ENCODE measurements at places on chromosomes 1 and 21.

DNA sequence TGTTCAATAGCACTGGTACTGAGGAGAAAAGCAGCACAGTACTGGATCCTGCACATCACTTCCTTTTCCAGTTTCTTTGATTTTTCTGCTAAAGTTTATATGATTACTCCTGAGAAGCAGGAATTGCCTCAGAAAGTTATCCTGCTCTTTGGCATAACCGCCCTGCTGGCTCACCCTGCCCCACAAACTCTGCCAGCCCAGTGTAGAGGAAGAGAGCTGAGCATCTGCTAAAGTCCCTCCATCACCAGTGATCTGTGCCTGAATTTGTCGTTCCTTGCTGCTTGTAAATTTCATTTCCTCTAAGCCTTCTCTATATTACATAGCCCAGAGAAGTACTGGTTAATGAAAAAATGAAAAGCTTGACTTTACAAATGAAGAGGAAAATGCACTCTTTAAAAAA is 87.0 kb upstream of the C1orf21 start:
- no peak for DNase-seq

DNA sequence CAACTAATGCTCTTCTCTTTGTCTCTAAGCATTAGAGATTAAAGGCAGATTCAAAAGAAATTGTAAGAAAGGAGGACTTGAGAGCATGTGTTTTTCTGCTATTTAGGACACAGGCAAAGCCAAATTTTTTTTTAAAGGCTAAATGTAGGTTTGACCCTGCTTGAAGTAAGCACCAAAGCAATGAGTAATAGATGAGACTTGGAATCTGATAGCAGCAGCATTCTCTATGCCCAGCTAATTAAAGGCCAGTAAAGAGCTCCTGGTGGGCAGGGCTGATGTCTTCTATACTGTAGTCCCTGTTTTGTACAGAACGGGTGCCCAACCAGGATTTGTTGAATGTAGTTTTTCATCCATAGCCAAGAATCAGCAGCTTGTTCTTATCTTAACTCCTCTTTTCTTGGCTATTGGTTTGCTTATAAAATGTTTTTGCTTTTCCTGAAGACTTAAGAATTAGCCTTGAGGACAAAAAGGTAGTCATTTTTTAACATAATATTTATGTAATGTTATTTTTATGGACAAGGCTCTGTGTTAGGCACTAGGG is 179.6 kb downstream of the LMO4 start:
- DNase-seq: no peak

DNA sequence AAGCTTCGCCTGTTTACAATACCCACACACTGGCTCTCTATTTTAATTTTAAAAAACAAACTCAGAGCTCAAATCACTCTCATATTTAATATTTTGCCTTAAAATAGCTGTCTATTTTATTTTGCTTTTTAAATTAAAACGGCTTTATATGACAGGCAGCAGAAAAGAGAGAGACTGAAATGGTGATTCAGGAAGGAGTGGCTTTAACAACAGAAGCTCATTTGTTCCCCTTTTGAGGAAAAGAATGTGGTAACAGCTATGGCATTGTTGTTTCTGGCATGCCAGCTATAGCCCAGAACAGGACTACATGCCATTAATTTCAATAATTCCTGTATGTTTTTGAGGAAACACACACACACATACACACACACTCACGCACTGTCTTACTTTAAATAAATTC is 234.2 kb upstream of the PTBP2 start:
- DNase-seq: peak; percentile 28

DNA sequence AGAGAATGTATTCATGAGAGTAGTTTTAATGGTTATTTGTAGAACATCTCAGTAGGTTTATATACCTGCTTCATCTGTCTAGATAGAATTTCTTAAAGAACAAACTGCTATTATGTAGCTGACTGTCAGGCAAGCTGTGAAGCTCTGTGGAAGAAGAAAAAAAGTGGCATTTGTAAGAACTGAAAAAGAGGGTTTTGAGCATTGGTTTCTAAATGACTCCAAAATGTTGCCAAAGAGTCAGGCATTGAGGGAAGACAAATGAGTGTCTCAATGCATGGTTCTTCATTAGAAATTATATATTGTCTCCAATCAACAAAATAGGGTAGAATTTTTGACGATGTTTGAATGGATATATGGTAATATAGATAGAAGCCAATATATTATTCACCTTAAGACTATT is 1276.1 kb downstream of the KCNT2 start:
- DNase-seq: no peak

DNA sequence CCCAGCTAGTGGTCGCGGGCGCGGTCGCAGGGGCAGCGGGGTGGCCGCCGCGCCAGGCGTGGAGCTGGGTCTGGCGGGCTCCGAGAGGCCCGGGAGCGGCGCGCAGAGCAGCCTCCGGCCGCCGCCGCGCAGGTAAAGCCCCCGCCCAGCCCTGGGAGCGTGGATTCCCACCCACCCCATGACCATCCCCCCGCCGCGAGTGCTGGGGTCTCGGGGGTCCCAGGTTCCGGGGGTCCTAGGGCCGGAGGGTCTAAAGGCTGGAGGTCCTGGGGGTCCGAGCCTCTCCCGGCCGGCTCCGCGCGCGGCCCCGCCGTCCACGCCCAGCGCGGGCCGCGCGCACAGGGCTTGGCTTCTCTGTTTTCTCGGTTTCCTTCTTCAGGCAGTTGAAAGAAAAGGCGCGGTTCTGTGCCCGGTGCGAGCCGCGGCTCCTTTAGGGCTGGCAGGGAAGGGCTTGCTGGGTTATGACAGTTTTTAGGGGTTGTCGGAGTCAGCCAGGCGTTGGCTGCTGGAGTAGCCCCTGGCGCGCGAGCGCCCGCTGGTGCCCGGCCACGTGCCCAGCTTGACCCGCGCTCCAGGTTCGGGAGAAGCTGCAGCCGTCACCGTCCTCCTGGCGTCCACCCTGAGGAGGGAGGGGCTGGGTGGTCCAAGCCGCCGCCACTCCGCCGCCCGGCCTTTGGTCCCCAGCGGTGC is 359 bp downstream of the LRRC3 start:
- DNase-seq: peak; percentile 48

DNA sequence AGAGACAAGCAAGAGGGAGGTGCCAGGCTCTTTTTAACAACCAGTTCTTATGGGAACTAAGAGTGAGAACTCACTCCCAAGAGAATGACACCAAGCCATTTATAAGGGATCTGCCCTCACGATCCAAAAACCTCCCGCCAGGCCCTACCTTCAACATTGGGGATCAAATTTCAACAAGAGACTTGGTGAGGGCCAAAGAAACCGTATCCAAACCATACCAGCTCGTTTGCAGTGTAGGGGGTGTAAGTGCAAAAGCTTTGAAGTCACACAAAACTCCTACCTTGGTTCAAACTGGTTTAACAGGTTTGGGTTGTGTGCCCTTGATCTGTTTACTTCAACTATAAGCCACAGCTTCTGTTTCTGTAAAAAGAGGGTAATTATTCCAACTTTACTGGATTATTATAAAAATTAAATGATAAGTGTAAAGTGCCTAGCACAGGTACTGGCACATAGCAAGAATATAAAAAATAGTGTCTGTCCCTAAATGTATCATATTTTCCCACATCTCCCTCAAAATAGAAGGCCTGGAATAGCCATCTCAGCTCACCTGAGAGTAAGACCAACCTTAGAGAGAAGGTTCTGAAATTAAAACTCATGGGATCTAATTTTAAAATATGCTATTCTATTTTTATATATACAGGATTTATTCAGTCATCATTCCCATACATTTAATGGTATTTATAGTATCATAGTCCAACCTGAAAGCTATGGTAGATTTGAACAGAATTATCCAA is 7.0 kb upstream of the USP25 start:
- no peak for DNase-seq

GRCh38 chr1:115479055-115479482 is 141.0 kb upstream of the NGF start:
- DNase-seq: no peak

- peak; percentile 38 for DNase-seq
Measured at GRCh38 chr1:154944401-154945159, 8.1 kb upstream of the PMVK start.

DNA sequence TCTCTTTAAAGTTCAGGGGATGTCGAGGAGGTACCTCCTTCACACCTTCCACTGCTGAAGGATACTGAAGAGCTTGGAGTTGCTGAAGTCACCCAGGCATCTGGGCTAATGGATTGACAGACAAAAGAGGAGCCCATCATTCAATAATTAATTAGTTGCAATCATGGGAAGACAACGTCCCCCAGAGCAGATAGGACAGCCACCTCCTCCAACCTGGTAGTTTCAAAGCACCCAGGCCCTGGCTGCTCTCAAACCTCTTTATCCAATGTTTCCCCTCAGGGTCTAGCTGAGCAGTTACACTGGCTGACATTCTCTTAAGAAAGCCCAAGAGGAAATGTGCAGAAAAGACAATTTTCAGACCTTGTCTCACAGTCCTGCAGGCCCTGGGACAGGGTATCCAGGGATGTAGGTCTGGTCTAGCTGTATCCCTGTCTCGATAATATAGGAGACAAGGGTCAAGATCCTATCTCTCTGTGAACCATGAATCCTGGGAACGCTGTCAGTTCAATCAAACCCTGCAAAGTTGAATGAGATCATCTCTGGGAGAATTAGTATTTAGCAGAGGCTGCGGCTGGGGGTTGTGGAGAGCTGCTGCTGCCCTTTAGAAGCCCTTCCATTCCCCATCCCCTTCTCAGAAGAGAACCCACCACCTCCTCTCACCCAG is 1.1 kb downstream of the TSPAN2 start:
- no peak for DNase-seq

GRCh38 chr1:162902416-162902815 is 41.4 kb upstream of the CCDC190 start:
- peak; percentile 44 for DNase-seq

DNA sequence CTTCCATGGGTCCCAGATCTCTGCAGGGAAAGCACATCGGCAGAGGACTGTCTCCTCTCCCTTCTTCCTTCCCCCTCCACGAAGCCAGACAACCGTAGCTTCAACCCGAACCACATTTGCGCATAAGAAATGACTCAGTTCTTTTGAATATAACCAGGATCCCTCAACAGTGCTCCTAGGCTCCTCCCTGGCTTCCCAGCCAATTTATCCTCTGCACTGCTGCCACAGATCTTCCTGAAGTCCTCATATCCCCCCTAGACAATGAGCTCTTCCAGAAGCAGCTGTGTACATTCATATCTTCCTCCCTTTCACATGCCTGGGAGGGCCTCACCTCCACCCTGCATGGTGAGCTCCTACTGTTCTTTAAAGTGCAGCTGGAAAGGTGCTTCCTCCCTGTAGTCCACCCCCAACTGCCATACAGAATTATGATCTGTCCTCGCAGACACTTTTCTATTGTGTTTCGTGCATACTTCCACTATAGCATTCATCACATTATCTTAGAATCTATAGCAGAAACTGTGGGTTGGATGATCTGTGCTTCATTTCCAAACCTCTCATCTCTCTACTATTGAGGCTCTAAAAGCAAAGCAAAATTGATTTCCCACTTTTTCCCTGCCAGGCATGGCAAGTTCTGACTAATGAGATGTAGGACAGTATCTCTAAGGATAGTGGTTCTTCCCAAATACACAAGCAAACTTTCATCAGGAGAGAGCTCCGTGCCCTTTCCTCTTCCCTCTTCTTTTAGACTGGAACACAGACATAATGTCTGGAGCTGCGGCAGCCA is 179.3 kb upstream of the HMGB4 start:
- DNase-seq: peak; percentile 16

- peak; percentile 89 for DNase-seq
Measured at GRCh38 chr1:203536980-203537455, 43.1 kb downstream of the OPTC start.

DNA sequence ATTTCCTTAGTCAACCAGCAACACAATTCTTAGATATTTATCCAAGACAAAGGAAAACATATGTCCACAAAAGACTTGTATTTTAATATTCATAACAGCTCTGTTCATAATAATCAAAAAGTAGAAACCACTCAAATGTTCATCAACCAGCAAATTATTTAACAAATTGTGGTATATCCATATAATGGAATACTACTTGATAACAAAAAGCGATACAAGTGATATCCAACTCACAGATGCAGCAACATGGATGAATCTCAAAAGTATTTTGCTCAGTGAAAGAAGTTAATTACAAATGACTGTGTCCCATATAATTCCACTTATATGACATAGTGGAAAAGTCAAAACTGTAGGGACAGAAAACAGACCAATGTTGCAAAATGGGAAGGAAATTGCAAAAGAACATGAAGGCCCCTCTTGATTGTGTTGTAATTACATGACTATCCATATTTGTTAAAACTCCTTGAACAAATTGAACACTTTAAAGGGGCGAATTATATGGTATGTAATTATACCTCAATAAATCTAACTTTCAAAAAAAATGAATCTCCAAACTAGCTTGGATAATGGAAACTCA is 116.9 kb downstream of the EDEM3 start:
- no peak for DNase-seq

GRCh38 chr1:202279806-202280205 is 61.9 kb downstream of the UBE2T start:
- peak; percentile 29 for DNase-seq

DNA sequence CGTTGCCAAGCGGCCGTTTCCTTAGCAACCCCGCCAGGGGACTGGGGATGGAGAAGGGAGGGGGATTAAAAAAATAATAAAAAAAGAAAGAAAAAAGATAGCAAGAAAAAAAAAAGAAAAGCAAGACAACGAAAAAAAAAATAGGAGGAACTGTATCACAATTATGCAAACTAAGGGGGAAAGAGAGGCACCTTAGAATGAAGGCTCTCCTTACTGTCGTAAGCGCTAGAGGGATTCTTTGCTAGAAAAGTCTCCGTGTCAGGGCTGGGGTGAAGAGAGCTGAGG is 625 bp upstream of the NEGR1 start:
- DNase-seq: no peak

All from adipocyte (in vitro differentiated cells).